ENCODE measurements at places on chromosomes 3 and 15. TPM values are rescaled to one million over a fixed set of nuclear protein-coding genes. Genes with fewer than 3 reads are reported as not detected.

Gene FSIP1
- total RNA-seq, result 0.21 TPM

DNA sequence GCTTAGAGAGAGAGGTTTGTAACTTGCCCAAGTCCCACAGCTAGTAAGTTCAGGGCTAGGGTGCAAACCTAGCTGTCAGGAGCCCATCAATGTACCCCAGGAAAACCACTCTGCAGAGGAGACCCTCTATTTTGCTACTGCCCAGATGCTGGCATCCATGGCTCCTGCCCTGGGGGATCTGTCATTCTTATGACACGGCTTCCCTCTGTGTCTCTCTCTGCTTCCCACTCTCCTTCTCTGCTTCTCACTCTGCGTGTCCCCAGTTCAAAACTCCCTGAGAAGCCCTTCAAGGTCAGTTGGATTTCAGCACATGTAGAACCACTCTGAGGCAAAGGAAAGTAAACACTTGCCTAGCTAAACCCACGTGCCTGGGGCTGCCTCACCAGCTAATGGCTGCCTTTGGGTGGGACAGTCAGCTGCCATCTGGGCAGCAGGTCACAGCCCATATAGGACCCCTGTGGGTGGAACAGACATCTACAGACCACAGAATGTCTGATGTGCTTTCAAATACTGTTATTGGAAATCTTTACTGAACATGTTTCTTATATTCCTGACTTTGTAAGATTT lies 29.4 kb upstream of the SLCO2A1 start:
- H3K4me3 ChIP-seq, result no peak overlapping the region
- H3K27ac ChIP-seq, result no peak overlapping the region
- no peaks in the 10 kb centered on the region for H3K36me3 ChIP-seq
- no peaks in the 10 kb centered on the region for H3K4me1 ChIP-seq

DNA sequence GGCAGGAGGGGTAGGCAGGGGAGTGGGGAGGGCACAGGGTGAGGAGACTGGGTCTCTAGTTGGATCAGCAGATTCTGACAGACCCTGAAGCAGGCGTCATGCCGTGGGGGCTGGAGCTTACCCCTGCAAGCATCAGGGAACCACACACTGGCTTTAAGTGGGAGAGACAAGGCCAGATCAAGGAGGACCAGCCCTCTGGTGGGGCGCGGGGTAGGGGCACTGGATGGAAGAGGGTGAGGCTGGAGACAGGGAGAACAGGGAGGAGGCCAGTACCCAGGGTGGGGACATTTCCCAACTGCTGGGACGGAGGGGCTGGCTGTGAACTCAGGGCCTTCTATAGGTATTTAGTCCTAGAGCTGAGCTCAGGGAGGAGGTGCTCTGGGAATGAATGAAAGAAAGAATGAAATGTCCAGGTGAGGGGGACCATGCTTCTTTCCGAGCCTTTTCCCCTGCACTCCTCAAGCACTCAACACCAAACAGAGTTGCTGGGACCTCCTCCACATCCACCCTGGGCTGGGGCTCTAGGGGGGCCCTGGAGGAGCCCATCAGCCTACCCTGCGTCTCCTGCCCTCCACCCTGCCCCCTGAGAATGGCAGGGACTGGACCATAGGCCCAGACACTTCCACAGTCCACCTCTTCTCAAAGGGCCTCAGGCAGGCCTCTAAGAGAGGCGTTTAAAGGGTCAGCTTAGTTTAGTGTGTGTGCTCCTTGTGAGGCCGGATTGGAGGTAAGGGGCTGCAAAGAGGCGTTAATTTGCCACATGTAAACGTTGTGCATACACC lies 49.0 kb upstream of the FGD5 start:
- H3K4me3 ChIP-seq, result no peak overlapping the region
- DNase-seq, result no peak
- no peak overlapping the region for H3K27ac ChIP-seq
- H3K4me1 ChIP-seq, result no peaks in the 10 kb centered on the region

DNA sequence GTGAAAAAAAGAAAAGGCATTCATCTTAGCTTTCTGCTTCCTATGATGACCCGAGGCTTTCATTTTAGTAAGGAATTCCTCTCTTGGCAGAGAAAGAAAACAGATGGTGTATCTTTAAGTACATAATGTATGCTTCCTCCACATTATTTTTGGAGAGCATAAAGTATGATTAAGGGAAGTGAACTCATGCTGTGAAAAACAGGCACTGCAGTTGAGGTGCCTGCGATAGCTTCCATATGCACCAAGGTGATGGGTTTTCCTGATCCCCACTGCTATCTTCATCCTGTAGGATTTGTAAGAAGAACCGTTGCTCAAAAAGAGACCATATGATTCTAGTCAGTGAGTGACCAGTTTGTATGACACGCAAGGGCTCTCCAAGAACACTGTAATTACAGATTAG lies 411.5 kb upstream of the MCTP2 start:
- no peak for DNase-seq
- no peak overlapping the region for H3K4me3 ChIP-seq
- H3K27me3 ChIP-seq, result no peaks in the 10 kb centered on the region
- H3K27ac ChIP-seq, result no peak overlapping the region

DNA sequence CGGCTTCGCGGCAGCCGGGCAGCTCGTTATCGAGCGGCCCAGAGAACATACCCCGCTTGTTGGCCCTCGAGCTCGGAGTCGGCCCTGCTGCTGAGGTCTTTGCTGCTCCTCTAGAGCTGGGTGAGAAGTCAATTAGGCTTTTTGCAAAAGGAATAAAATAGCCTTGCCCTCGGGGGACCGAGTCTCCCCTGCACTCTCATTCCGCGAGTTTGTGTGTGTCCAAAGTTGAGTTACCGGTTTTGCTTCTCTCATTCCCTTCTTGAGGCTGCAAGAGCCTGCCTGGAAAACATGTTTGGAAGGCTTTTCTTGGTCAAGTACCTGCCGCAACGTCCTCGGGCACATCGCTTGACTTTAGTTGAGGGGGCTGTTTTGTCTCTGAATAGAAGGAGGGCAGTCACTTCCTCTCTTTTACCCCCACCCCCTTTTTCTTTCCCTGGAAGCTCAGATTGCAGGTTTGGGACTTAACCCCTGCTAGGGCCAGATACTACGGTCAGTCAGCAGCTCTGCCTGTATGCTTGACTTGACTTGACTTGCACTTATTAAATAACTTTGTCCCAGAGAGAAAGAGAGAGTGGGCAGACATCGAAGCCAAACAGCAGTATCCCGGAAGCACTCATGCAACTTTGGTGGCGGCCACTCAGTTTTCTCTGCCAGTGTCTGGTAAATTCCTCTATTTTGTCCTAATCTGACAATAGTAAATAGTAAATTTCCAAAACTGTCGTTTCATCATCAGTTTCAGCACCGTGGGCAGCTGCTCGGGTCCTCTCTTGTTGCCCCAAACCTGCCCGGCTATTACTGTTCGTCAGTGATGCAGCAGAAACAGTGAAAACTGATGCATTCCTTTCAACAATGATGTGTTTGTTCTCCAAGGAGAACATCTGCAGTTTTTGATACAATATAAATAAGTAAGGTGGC lies 609 bp downstream of the RNF13 start:
- peaks cover 48% of the 10 kb centered on the region for H3K4me1 ChIP-seq
- H3K36me3 ChIP-seq, result peaks cover 9% of the 10 kb centered on the region
- H3K27ac ChIP-seq, result peak overlapping the region; percentile 99

GRCh38 chr3:61778095-61778494 lies 216.7 kb downstream of the PTPRG start:
- no peak for DNase-seq
- no peaks in the 10 kb centered on the region for H3K4me1 ChIP-seq
- no peaks in the 10 kb centered on the region for H3K36me3 ChIP-seq
- no peak overlapping the region for H3K4me3 ChIP-seq

GRCh38 chr3:87710028-87710427 lies 348.8 kb downstream of the CGGBP1 start:
- no peaks in the 10 kb centered on the region for H3K36me3 ChIP-seq
- no peak overlapping the region for H3K27ac ChIP-seq
- no peak for DNase-seq
- no peaks in the 10 kb centered on the region for H3K4me1 ChIP-seq
- no peak overlapping the region for H3K4me3 ChIP-seq
- peaks cover 6% of the 10 kb centered on the region for H3K27me3 ChIP-seq

GRCh38 chr15:98177966-98178592 lies 217.6 kb downstream of the ARRDC4 start:
- H3K4me3 ChIP-seq, result no peak overlapping the region
- H3K4me1 ChIP-seq, result peaks cover 8% of the 10 kb centered on the region
- H3K27ac ChIP-seq, result no peak overlapping the region
- H3K27me3 ChIP-seq, result peaks cover 24% of the 10 kb centered on the region

- DNase-seq, result no peak
- no peak overlapping the region for H3K27ac ChIP-seq
- H3K4me3 ChIP-seq, result no peak overlapping the region
- no peaks in the 10 kb centered on the region for H3K27me3 ChIP-seq
Measured at GRCh38 chr3:117630885-117631284, 921.3 kb downstream of the TUSC7 start.

GRCh38 chr3:125055913-125056745 lies at the start of gene HEG1:
Gene HEG1, minus strand, starts transcription at chr3:125055997. Its CDS starts 107 bp downstream, at chr3:125055890.
- H3K4me1 ChIP-seq, result peaks cover 44% of the 10 kb centered on the region
- peak within 1 kb of the TSS; percentile 11 for H3K27ac ChIP-seq
- no peaks in the 10 kb centered on the region for H3K27me3 ChIP-seq
- peak within 1 kb of the TSS; percentile 80 for H3K4me3 ChIP-seq
- peak; percentile 78 for DNase-seq

DNA sequence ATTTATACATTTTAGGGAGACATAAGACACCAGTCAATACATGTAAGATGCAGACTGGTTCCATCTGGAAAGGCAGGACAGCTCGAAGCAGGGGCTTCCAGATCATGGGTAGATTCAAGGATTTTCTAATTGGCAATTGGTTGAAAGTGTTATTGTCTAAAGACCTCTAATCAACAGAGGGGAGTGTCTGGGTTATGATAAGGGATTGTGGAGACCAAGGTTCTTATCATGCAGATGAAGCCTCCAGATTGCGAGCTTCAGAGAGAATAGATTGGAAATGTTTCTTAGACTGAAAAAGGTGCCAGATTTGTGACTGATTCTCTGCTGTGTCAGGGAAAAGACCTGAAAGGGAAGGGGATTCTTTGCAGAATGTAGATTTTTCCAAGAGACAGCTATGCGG lies 15.1 kb downstream of the TM2D3 start:
- DNase-seq, result no peak
- H3K4me1 ChIP-seq, result peaks cover 11% of the 10 kb centered on the region
- H3K4me3 ChIP-seq, result no peak overlapping the region
- H3K27me3 ChIP-seq, result no peaks in the 10 kb centered on the region
- H3K27ac ChIP-seq, result no peak overlapping the region
- H3K36me3 ChIP-seq, result peaks cover 17% of the 10 kb centered on the region

GRCh38 chr15:34304613-34305012 lies 33.0 kb downstream of the SLC12A6 start:
- no peak overlapping the region for H3K4me3 ChIP-seq
- no peak overlapping the region for H3K27ac ChIP-seq
- peaks cover 56% of the 10 kb centered on the region for H3K4me1 ChIP-seq
- H3K36me3 ChIP-seq, result peaks cover 21% of the 10 kb centered on the region
- DNase-seq, result no peak
- no peaks in the 10 kb centered on the region for H3K27me3 ChIP-seq

- no peaks in the 10 kb centered on the region for H3K36me3 ChIP-seq
- no peak overlapping the region for H3K27ac ChIP-seq
- no peaks in the 10 kb centered on the region for H3K4me1 ChIP-seq
Measured at GRCh38 chr3:169846458-169847193, 23.1 kb downstream of the LRRC31 start.

Gene MYRIP
- total RNA-seq, result not detected

- no peaks in the 10 kb centered on the region for H3K36me3 ChIP-seq
- no peak for DNase-seq
- H3K27me3 ChIP-seq, result peaks cover 3% of the 10 kb centered on the region
- H3K4me1 ChIP-seq, result no peaks in the 10 kb centered on the region
- no peak overlapping the region for H3K27ac ChIP-seq
Measured at GRCh38 chr3:125694761-125695294, 99.5 kb upstream of the OSBPL11 start.

Gene CHL1
- total RNA-seq, result not detected

DNA sequence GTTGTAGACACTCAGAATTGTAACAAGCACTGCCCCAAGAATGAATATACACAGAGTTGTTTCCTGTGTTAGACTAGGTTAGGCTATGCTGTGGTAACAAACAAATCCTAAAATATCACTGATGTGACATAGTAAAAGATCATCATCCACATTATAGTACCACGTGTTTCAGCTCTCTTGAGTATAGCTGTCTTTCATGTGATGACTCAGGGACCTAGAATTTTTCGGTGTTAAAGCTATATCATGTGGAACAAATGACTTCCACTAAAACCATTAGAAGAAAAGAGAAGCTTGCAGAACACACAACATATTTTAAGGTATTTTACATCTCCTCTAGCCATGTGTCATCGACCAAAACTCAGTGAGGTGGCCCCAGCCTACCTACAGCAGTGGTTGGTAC lies 307.9 kb upstream of the RBMS3 start:
- H3K27ac ChIP-seq, result no peak overlapping the region
- peaks cover 3% of the 10 kb centered on the region for H3K4me1 ChIP-seq
- no peak for DNase-seq
- peaks cover 4% of the 10 kb centered on the region for H3K27me3 ChIP-seq
- no peaks in the 10 kb centered on the region for H3K36me3 ChIP-seq
- H3K4me3 ChIP-seq, result no peak overlapping the region

GRCh38 chr3:8443829-8444791 lies 57.5 kb upstream of the LMCD1 start:
- no peaks in the 10 kb centered on the region for H3K4me1 ChIP-seq
- peaks cover 2% of the 10 kb centered on the region for H3K27me3 ChIP-seq
- no peaks in the 10 kb centered on the region for H3K36me3 ChIP-seq
- no peak overlapping the region for H3K4me3 ChIP-seq
- DNase-seq, result peak; percentile 4
- no peak overlapping the region for H3K27ac ChIP-seq

GRCh38 chr3:157127268-157127667 lies 32.7 kb downstream of the CCNL1 start:
- no peak for DNase-seq
- H3K4me3 ChIP-seq, result no peak overlapping the region
- no peaks in the 10 kb centered on the region for H3K27me3 ChIP-seq

DNA sequence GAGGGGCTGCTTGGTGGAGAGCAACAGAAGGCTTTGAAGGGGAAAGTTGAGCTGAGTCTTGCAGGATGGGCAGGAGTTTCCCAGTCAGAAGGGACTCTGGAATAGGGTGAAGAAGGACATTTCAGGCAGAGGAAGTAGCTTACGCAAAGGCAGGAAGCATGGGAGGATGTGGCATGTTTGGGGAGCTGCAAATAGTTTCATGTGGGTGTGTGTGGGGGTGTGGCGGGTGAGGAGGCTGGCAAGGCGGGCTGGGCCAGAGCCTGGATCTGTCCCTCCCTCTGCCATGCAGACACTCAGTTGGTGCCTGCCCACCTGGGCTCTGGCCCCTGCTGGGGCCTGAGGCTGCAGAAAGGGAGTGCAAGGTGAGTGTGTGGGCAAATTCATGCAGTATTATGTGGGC lies 10.4 kb downstream of the TEX264 start:
- peaks cover 22% of the 10 kb centered on the region for H3K36me3 ChIP-seq
- peak; percentile 47 for DNase-seq
- peak overlapping the region; percentile 38 for H3K27ac ChIP-seq
- H3K27me3 ChIP-seq, result no peaks in the 10 kb centered on the region

Measured in activated naive CD4-positive, alpha-beta T cell treated with anti-CD3 and anti-CD28 coated beads for 36 hours (primary cell).